CD4-positive, alpha-beta T cell treated with Interleukin-2 at 100 ng/mL for 4 hours (primary cell): ENCODE measurements at places on chromosomes 3 and 15.

- DNase-seq = no peak
These were observed 32.1 kb downstream of the KIF9 start for GRCh38 chr3:47250309-47251060.

- no peak for DNase-seq
These were observed 6.4 kb upstream of the CPOX start for GRCh38 chr3:98599647-98600411.

DNA sequence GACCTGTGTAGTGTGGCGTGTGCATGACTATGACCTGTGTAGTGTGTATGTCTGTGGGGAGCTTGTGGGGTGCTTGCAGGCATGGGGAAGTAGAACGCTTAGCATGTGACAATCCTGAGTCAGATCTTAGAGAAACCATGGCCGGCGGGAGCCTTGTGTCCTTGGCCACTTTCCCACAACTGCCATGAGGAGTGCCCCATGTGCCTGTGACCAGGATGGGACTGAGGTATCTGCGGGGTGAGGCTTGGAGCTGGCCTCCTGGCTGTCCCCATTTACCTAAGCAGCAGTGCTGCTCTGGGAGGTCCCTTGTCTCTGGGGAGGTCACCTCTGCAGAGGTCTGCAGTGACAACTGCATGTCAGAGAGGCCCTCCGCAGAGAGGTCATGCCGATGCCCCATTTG, 23.6 kb downstream of the TRPM1 start:
- DNase-seq = no peak

GRCh38 chr15:93173369-93173768, 84.4 kb upstream of the RGMA start:
- no peak for DNase-seq

DNA sequence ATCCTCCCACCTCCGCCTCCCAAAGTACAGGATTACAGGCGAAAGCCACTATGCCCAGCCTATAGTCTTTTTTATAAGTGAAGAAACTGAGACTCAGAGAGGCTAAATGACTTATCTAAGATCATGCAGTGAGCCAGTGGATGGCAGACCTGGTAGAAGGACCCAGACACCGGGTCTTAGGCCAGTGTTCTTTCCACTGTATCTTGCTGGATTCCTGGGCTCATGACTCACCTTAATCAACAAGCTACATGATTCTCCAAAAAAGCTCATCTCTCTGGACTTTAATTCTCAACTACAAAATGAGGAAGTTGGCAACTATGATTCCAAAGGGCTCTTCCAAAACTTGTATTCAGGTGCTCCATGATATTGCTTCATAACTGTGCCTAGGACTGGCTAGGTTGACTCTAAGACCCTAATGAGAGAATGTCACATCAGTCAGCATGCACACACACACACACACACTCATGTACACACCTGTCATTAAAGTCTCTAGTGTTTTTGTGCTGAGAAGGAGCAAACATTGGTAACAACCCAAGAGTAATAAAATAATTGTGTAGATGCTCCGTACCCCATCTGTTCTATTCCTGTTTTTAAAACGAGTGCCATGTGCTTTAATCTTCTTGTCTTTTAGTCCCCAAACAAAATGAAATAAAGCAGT, 89.7 kb upstream of the SLC4A7 start:
- no peak for DNase-seq

DNA sequence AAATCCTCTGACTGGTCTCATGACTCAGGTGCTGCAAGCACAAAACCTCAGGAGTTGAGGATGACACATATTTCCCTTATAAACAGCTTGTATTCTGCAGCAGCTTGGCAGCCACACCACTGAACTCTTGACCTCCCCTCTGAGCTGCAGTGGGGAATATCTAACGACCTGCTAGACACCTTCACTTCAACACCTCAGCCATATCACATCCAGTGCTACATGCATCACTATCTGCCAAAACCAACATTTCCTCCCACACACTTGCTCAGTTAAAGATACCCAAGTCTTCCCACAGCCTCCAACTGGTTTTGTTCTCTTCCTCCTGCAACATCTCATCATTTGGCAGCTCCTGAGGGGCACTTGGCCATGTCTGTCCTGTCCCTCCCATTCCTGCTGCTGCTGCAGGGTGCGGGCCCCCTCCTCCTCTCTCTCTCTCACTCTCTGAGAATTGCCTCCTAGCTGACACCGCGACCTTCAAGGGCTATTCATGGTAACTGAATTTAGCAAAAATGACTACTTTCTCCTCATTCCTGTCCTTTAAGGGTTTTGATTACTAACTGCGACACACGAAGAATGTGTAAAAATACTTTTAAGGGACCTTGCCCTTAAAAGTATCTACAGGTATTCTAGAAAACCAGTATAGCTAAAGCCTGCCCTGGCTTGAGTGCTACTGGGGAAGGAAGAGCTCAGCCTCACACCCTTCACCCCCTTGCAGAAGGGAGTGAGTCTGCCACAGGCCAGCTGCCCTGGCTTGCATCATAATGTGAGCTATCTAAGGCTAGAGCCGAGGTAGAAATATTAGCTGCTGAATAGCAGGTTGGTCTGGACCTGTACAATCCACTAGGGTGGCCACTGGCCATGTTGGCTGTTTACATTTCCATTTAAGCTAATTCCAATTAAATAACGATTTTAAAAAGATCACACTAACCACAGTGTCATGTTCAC, 5.0 kb upstream of the CCR9 start:
- peak; percentile 70 for DNase-seq

GRCh38 chr15:52653431-52653964, 25.7 kb downstream of the ATOSA start:
- no peak for DNase-seq

GRCh38 chr3:143529018-143529478, 319.2 kb downstream of the SLC9A9 start:
- DNase-seq = no peak

DNA sequence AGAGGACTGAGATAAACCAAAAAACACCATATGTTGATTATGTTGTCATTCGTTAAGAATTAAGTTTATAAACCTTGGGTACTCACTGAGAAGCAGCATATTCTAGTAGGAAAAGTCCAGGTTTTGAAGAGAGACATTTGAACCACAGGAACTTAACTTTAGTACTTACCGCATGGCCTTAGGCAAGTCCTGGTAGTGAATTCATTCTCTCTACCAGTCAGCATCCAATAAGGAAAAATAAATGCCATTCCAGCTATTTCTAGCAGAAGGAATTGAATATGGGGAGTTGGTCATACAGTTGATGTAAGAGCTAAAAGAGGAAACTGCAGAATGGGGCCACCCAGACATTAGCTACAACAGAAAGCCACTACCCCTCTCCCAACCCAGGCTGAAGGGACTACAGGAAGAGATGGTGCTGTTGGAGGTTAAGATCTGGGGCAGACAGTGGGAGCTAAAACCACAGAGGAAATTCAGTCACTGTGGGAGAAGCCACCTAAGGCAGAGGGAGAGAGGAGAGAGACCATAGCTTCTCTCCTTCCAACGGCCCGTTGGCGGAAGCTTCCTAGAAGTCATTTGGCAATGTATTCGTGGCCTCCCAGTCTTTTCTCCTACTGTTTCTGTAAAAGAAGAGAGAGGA, 133.8 kb upstream of the RARB start:
- DNase-seq = no peak

GRCh38 chr15:31470756-31471155, 144.1 kb downstream of the KLF13 start:
- no peak for DNase-seq

DNA sequence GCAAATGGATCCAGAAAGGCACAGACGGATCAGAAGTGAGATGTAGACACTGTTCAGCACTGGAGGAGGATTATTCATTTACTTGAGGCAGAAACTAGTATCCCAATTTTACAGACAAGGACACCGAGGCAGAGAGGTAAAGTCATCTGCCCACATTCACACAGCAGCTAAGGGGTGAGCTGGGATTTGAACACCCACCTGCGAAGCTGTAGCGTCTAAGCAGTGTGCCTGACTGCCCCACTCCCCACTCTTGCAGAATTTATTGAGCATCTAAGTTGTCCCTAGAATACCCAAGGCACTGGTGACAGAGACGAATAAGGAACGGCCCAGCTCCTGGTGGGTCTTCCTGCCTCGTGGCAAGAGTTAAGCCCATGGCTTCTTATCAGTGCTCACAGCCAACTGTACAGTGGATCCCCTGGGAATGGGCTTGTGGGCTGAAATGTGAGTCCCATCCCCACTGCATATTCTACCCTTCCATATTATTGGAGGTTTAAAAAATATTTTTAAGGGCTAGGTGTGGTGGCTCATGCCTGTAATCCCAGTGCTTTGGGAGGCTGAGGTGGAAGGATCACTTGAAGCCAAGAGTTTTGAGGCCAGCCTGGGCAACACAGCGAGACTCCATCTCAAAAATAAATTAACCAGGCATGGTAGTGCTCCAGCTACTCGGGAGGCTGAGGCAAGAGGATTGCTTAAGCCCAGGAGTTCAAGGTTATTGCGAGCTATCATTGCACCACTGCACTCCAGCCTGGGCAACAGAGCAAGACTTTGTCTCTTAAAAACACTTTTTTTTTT, 77.6 kb downstream of the IQSEC1 start:
- no peak for DNase-seq

DNA sequence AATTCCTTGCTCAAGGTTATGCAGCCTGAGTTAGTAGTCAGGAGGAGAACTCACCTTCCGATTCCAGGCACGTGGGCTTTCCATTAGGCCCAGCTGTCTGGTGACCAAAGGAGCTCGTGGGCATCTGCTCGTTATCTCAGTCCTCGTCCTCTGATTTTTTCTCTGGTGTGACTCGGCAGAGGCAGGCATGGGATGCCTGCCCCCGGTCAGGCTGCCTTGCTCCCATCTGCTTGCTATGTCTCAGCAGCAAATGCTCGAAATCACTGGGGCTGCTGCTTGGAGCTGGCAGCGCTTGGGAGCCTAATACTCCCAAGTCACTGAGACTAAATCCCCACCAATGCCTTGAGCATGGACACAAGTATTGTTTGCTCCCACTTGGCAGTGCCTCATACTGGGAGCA, 84.5 kb upstream of the NMNAT3 start:
- no peak for DNase-seq

DNA sequence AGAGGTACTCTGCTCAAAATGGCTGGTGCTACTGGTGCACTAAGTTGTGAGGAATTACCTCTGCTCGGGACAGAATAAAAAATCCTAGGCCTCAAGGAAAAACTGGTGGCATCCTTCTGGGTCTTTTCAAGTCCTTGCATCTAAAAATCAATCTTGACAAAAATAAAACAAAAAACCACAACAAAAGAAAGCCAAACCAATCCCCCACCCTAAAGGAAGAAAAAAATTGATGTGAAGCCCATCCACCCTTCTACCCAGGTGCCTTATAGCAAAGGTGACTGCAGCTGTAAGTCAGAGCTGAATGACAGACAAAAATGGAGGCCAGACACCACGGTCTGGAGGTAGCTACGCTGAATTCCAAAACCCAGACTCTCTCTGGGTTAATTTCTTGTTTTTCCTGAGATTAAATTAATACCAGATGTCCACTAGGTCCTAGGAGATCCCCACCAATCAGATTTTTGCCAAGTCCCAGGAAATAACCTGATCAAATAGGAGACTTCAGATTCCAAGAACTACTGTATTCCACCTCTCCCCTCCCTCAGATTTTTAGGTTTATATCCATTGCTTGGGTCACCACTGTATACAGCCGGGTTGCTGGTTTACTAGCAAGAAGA, 33.5 kb downstream of the ABCC5 start:
- no peak for DNase-seq

DNA sequence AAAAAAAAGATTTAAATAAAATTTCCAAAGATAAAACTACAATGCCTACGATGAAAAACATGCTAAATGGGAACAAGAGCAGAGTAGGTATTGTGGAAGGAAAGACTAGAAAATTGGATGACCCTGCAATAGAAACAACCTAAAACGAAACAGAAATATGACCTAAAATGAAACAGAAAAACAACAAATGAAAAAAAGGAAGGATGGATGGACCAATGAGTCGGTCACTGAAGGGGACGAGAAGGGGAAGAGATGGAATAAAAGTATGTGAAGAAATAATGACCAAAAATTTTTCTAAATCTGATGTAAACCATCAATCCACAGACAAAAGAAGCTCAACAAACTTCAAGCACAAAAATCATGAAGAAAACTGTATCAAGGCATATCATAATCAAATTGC, 44.8 kb downstream of the TBC1D2B start:
- no peak for DNase-seq

DNA sequence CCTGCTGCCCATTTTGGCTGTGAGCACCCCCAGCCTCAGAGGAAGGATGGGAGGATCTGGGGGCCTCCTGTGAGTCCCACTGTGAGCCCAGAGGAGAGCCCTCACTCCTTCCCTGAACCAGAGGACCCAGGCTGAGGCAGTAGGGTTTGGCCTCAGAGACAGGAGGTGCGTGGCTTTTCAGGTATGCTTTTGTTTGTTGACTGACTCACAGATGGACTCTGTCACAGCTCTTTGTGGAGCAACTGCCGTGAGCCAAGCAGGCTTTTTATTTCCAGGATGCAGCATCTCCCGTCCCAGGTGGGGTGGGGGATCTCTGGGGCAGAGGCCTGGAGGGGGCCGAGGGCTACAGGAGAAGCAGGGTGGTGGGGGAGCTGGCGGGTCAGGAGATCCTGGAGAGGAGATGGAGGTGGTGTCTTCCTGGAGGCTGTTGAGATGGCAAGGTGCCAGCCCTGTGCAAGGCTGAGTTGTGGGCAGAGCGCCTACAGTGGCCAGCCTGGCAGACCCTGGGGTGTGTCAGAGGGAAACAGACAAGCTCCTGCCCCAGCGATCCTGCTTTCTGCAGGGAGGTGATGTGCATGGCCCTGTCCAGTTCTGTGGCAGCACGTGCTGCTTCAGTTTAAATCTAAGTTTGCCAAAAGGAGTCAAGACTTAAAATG, 24.0 kb downstream of the PLXNA1 start:
- DNase-seq = no peak

DNA sequence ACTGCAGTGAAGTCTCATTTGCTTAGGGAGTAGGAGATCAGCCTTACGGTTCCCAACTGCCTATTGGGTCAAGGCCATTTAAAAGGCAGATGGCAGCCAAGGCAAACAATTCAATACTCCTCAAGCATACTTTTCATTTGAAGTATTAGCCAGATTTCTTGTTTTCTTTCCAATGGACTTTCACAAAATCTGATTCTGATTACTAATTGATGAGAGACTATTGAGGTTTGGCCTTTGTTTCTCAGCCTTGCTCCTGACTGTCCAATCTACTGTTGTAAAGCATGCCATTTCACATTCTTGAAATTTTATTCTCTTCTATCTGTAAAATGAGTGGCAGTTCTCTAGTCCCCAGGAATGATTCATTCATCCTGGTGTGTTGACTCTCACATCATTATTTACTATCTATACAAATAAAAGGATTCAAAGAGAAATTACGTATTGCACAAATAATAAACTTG, 166.2 kb upstream of the TGFBR2 start:
- DNase-seq = no peak

- DNase-seq = no peak
These were observed 42.4 kb downstream of the ACAN start for GRCh38 chr15:88845616-88846015.

- peak; percentile 15 for DNase-seq
These were observed 54.2 kb upstream of the ARHGEF3 start for GRCh38 chr3:56855856-56856512.

- DNase-seq = no peak
These were observed 226.8 kb downstream of the PLCL2 start for GRCh38 chr3:17111586-17111985.

DNA sequence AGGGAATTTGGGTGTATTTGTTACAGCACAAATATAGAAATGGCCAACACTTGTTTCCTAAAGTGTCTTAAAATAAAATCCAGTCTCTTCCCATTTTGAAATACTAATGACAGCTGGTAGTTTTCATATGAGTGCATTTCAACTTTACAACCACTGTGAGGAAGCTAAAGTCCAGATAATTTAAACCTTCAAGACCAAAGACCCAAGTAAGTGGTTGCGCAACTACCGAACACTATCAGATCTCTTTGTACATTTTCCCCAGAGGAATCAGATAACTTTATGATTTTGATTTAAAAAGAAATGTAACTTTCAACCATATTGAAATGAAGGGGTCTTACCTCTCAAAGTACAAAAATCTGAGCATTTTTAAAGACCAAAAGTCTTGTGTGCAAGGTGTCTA, 14.3 kb downstream of the BCL2L10 start:
- DNase-seq = no peak
